IPS DF 6.9 (cell line): ENCODE measurements at places on chromosomes 12 and 14.

DNA sequence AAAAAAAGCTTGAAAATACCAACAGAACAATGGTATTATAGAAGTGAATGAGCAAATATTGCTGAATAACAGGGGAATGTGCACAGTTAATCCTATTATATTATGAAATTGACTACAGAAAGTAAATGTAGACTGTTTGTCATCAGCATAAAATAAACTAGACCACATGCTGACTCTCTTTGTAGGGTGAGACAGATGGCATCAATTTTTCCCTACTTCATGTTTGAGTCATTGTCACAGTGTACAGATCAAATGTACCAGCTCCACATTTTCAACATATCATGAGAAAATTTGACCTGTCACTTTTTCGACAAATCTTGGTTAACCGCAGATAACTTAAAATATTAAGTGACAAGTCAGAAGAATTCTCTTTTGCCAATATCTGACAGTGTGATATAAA lies 421.0 kb downstream of the RPL10L start:
- H3K36me3 ChIP-seq = no peaks in the 10 kb centered on the region
- no peak for DNase-seq
- no peaks in the 10 kb centered on the region for H3K27me3 ChIP-seq
- H3K27ac ChIP-seq = no peak overlapping the region

DNA sequence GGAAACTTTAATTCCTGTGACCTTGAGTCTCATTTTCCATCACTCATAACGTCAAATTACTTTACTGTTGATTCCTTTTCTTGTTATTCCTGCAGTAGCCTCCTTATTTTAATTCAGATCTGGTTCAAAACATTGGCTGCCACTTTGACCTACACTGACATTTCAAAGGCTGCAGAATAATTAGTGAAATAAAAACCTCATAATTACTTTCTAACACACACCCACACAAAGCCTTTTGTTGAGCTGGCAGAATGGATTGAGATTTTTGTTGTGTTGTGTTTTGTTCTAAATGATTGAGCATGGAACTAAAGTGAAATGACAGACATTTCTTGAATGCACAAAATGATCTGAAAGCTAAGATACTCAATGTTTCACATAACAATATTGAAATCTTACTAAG lies 507.5 kb upstream of the STXBP6 start:
- H3K4me1 ChIP-seq = no peaks in the 10 kb centered on the region
- no peak overlapping the region for H3K27ac ChIP-seq
- H3K4me3 ChIP-seq = no peak overlapping the region
- H3K36me3 ChIP-seq = no peaks in the 10 kb centered on the region

- H3K27me3 ChIP-seq = no peaks in the 10 kb centered on the region
- no peaks in the 10 kb centered on the region for H3K4me1 ChIP-seq
- DNase-seq = no peak
- H3K36me3 ChIP-seq = no peaks in the 10 kb centered on the region
- no peak overlapping the region for H3K4me3 ChIP-seq
- no peak overlapping the region for H3K27ac ChIP-seq
Measured at GRCh38 chr14:24255438-24255837, 7.5 kb downstream of the TGM1 start.

- no peak overlapping the region for H3K27ac ChIP-seq
- no peaks in the 10 kb centered on the region for H3K36me3 ChIP-seq
- DNase-seq = no peak
Measured at GRCh38 chr12:6306151-6306550, 4.3 kb upstream of the PLEKHG6 start.

- no peaks in the 10 kb centered on the region for H3K4me1 ChIP-seq
- H3K27ac ChIP-seq = no peak overlapping the region
- H3K36me3 ChIP-seq = no peaks in the 10 kb centered on the region
- no peaks in the 10 kb centered on the region for H3K27me3 ChIP-seq
- no peak overlapping the region for H3K4me3 ChIP-seq
- no peak for DNase-seq
Measured at GRCh38 chr12:55637467-55637866, 775 bp downstream of the OR10P1 start.

DNA sequence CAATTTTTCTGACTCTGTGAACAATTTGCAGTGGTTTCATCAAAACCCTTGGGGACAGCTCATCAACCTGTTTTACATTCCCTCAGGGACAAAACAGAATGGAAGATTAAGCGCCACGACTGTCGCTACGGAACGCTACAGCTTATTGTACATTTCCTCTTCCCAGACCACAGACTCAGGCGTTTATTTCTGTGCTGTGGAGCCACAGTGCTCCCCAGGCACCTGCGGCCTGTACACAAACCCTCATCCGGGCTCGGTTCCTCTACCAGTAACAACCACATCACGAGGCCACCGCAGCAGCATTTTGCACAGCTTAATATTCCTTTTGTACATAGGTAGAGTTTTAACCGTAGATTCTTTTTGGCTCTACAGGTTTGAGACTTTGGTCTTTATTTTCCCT lies 397.4 kb upstream of the OR4E1 start:
- H3K4me3 ChIP-seq = no peak overlapping the region
- DNase-seq = no peak
- H3K27ac ChIP-seq = no peak overlapping the region
- H3K27me3 ChIP-seq = no peaks in the 10 kb centered on the region
- H3K4me1 ChIP-seq = no peaks in the 10 kb centered on the region

- no peaks in the 10 kb centered on the region for H3K27me3 ChIP-seq
- no peak for DNase-seq
- H3K4me3 ChIP-seq = no peak overlapping the region
- H3K27ac ChIP-seq = no peak overlapping the region
- peaks cover 3% of the 10 kb centered on the region for H3K4me1 ChIP-seq
Measured at GRCh38 chr12:57829025-57829777, 10.7 kb upstream of the AVIL start.

DNA sequence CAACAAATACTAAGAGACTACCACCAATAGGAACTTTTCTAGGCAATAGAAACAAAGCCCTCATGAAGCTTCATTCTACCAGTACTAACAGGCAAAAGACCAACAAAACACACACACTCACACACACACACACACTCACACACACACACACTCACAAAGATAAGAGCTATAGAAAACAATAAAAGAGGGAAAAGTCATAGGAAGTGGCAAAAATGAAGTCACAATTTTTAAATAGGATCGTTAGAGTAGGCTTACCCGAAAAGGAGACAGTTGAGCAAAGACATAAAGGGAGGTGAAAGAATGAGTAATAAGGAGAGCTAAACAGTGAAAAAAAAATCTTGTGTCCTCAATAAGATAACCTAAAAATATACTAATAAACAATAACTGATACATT lies 66.5 kb downstream of the C2CD5 start:
- H3K4me3 ChIP-seq = no peak overlapping the region
- no peaks in the 10 kb centered on the region for H3K27me3 ChIP-seq
- H3K4me1 ChIP-seq = no peaks in the 10 kb centered on the region
- no peak for DNase-seq
- no peaks in the 10 kb centered on the region; the same call in 1 of the 2 replicates for H3K36me3 ChIP-seq

- H3K4me1 ChIP-seq = no peaks in the 10 kb centered on the region; the same call in 1 of the 2 replicates
- DNase-seq = no peak
- H3K36me3 ChIP-seq = no peaks in the 10 kb centered on the region
- no peaks in the 10 kb centered on the region for H3K27me3 ChIP-seq
- H3K4me3 ChIP-seq = no peak overlapping the region
Measured at GRCh38 chr12:52063981-52064649, 5.7 kb upstream of the ATG101 start.

GRCh38 chr12:95611676-95612309 lies 60.5 kb upstream of the USP44 start:
- no peaks in the 10 kb centered on the region for H3K36me3 ChIP-seq
- no peak overlapping the region for H3K27ac ChIP-seq
- H3K27me3 ChIP-seq = no peaks in the 10 kb centered on the region

GRCh38 chr12:129614221-129614885 lies 289.5 kb downstream of the TMEM132D start:
- no peaks in the 10 kb centered on the region for H3K27me3 ChIP-seq
- H3K4me1 ChIP-seq = no peaks in the 10 kb centered on the region
- H3K36me3 ChIP-seq = no peaks in the 10 kb centered on the region
- no peak overlapping the region for H3K27ac ChIP-seq

- peak; percentile 18 for DNase-seq
- no peaks in the 10 kb centered on the region for H3K4me1 ChIP-seq
- H3K27me3 ChIP-seq = no peaks in the 10 kb centered on the region
- H3K27ac ChIP-seq = no peak overlapping the region
Measured at GRCh38 chr14:69363055-69363454, 35.0 kb downstream of the ERH start.

DNA sequence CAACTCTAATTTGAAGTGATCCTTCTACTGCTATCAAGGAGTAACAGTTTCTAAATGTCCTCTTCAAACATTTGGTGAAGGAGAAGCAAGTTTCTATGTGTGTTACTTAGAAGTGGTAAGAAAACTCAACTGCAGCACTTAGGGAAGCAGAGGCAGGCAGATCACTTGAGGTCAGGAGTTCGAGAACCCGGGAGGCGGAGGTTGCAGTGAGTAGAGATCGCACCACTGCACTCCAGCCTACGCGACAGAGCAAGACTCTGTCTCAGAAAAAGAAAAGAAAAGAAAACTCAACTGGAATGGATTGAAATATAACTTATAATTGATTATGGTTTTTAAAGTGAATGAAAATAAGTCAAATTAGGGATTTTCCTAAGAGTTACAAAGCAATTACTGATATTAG lies 169.7 kb upstream of the ATP2B1 start:
- DNase-seq = no peak
- H3K4me3 ChIP-seq = no peak overlapping the region
- H3K27me3 ChIP-seq = no peaks in the 10 kb centered on the region

- no peak overlapping the region for H3K4me3 ChIP-seq
- no peak for DNase-seq
- no peak overlapping the region for H3K27ac ChIP-seq
- H3K27me3 ChIP-seq = no peaks in the 10 kb centered on the region
Measured at GRCh38 chr12:22410486-22410885, 76.0 kb upstream of the ST8SIA1 start.

- H3K4me3 ChIP-seq = no peak overlapping the region
- H3K27me3 ChIP-seq = no peaks in the 10 kb centered on the region
- no peak for DNase-seq
Measured at GRCh38 chr14:47207617-47208016, 467.8 kb downstream of the MDGA2 start.

GRCh38 chr12:124852329-124852831 lies 11.3 kb downstream of the SCARB1 start:
- no peak for DNase-seq
- H3K36me3 ChIP-seq = no peaks in the 10 kb centered on the region

- H3K27ac ChIP-seq = no peak overlapping the region
- no peaks in the 10 kb centered on the region for H3K4me1 ChIP-seq
- H3K27me3 ChIP-seq = no peaks in the 10 kb centered on the region
- no peaks in the 10 kb centered on the region for H3K36me3 ChIP-seq
- H3K4me3 ChIP-seq = no peak overlapping the region
Measured at GRCh38 chr12:85017133-85017532, 18.9 kb downstream of the TSPAN19 start.

- H3K4me3 ChIP-seq = no peak overlapping the region
- H3K27ac ChIP-seq = no peak overlapping the region
- DNase-seq = no peak
- no peaks in the 10 kb centered on the region; the same call in 1 of the 2 replicates for H3K4me1 ChIP-seq
- no peaks in the 10 kb centered on the region for H3K27me3 ChIP-seq
Measured at GRCh38 chr12:46915836-46916235, 90.0 kb upstream of the SLC38A4 start.

- H3K4me3 ChIP-seq = no peak overlapping the region
- no peaks in the 10 kb centered on the region for H3K27me3 ChIP-seq
- H3K27ac ChIP-seq = no peak overlapping the region
- H3K36me3 ChIP-seq = no peaks in the 10 kb centered on the region
- DNase-seq = no peak
- H3K4me1 ChIP-seq = no peaks in the 10 kb centered on the region
Measured at GRCh38 chr12:24688601-24689000, 260.3 kb downstream of the BCAT1 start.

GRCh38 chr14:54931598-54932340 lies 29.1 kb upstream of the GCH1 start:
- DNase-seq = no peak
- no peaks in the 10 kb centered on the region for H3K36me3 ChIP-seq
- no peak overlapping the region for H3K27ac ChIP-seq
- no peaks in the 10 kb centered on the region for H3K4me1 ChIP-seq
- no peak overlapping the region for H3K4me3 ChIP-seq

DNA sequence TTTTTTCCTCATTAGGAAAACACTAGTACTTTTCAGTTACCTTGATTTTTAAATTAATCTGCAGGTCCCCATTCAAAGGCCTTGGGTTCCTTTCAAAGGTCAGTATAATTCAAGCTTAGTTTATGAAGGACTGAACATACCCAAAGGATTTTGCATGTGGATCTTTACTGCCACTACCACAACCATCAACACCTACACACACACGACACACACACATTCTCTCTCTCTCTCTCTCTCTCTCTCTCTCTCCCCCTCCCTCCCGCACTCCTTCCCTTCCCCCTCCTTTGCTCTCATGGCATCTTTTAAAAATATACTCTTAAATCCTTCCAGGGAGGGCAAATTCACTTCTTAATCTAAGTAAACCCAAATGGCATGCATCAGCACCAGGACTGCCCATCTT lies 28.8 kb downstream of the HIF1A start:
- peaks cover 8% of the 10 kb centered on the region; the same call in 1 of the 2 replicates for H3K36me3 ChIP-seq
- H3K4me1 ChIP-seq = no peaks in the 10 kb centered on the region
- H3K4me3 ChIP-seq = no peak overlapping the region
- H3K27ac ChIP-seq = no peak overlapping the region
- no peak for DNase-seq

GRCh38 chr14:72599579-72600470 lies 294.1 kb downstream of the DPF3 start:
- peaks cover 6% of the 10 kb centered on the region for H3K4me1 ChIP-seq
- H3K27me3 ChIP-seq = no peaks in the 10 kb centered on the region

DNA sequence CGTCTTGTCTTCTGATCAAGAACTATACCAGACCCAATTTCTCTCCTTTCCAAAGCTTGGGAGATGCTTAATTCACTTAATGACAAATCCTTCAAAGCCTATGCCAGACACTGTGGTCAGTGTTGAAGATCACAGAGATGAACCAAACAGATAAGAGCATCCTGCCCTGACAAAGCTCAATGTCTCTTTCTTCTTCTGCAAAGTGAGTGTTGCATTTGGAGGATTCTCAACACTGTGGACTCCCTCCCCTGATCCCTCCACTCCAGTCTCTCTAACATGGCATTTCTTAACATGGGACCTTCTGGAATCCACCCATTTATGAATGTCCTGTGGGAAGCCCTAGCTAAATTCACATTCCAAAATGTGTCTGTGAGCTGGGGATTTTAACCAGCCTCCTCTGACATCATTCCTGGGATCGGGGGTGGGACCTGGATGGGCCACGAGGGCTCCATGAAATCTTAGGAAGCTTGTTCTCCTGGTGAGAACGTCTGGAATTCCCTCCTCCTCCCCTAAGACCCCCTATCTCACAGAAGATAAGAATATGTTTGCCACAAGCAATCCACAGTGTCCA lies 20.3 kb downstream of the SYNE3 start:
- no peak overlapping the region for H3K27ac ChIP-seq
- no peak for DNase-seq
- H3K36me3 ChIP-seq = no peaks in the 10 kb centered on the region
- no peak overlapping the region for H3K4me3 ChIP-seq

- H3K36me3 ChIP-seq = no peaks in the 10 kb centered on the region
- no peak overlapping the region for H3K27ac ChIP-seq
- no peaks in the 10 kb centered on the region for H3K4me1 ChIP-seq
- no peak for DNase-seq
- no peaks in the 10 kb centered on the region for H3K27me3 ChIP-seq
- H3K4me3 ChIP-seq = no peak overlapping the region
Measured at GRCh38 chr14:106039400-106039799, 513.0 kb downstream of the TMEM121 start.
